ENCODE measurements at places on chromosomes 16 and 17.
A peak's percentile ranks its signal among the peaks of the same experiment; 100 is the strongest.

- no peak for DNase-seq
Measured at GRCh38 chr17:20046629-20047028, 37.5 kb downstream of the SPECC1 start.

DNA sequence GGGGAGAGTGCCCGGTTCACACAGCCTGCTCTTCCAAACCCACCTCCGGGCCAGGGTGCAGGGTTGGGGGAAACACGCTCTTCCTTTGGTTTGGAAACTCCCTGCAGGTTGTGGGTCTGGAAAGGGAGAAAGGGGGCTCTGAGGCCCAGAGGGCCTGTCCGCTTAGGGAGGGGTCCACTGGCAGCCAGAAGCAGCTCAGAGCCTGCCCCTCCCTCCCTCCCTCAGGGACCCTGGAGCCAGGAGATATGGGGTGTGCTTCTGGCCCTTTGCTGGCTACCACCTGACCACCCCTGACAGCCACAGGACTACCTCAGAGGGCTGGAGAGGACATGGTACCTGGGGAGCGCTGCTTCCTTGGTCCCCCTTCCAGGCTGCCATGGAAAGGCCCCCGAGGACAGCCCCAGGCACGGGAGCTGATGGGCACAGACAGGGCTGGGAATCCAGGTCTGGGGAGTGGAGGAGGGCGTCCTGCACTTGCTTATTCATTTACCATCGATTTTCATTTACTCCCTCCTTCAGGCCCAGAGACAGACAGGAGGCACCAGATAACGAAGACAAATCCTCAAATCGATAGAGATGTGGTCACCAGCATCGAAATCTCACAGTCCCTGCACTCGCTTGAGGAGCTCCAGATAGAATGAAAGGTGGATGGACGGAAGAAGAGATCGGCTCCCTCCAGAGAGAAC lies 48.4 kb upstream of the DOC2B start:
- no peak for DNase-seq

GRCh38 chr17:76631821-76632565 lies 11.6 kb downstream of the ST6GALNAC1 start:
- DNase-seq, result no peak

GRCh38 chr16:56477096-56477878 lies 25.9 kb downstream of the OGFOD1 start:
- peak; percentile 28 for DNase-seq

DNA sequence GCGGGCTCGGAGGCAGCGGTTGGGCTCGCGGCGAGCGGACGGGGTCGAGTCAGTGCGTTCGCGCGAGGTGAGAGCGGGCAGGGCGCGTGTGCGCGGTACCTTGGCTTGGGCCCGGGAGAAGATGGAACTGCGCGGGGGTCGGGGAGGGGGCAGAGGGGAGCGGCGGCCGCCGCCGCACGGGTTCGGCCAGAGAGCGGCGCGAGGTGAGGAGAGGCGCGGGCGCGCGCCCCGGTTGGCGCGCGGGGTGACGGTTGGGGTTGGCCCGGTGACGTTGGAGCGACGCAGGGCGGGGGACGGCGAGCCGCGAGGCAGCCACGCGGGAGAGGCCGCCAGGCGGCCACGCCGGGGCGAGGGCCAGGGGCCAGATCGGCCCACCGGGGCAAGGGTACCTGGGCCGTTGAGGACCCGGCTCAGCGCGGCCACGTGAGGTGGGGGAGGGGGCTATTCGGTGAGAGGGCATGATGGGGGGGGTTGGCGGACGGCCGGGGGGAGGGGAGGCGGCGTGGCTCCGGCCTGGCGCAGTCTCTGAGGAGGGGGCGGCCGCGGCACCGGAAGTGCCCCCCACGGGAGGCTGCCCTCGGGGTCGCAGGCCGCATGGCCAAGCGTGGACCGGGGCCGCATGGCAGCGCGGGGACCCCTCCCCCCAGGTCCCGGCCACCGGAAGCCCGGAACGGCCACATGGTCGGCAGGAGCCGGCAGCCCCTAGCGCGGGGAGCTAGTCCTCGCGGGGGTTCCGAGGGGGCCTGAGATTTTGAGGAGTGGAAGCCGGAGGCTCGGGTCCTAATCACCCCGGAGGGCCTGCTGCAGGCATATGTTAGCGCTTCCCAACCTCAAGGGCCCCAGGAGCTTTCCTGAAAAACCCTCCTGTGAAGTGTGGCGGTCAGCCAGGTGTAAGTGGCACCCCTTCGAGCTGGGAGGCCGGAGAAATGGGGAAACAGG lies 527 bp downstream of the EIF5A start:
- no peak for DNase-seq
